Right ventricle myocardium superior (tissue), 1 donor: ENCODE measurements at places on chromosomes 4 and X. TPM values are rescaled to one million over a fixed set of nuclear protein-coding genes. Genes with fewer than 3 reads are reported as not detected.

DNA sequence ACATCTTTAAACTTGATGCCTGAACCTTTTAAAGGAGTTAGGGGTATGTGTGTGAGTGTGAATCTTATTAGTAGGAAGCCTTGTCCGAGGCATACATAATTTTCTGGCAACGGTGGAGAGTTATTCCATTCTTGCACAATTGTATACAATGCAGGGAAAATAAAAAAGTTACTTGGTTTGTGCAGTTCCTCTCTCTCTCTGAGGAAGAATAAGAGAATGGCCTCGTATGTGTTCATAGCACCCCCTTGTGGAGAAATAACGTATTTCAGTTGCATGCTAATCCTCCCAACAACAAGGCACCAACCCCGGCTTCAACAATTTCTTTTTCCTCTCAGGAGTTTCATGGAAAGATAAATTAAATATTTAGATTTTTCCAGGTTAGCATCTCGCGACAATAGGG lies 33.7 kb upstream of the FGF13 start:
- no peak for DNase-seq

DNA sequence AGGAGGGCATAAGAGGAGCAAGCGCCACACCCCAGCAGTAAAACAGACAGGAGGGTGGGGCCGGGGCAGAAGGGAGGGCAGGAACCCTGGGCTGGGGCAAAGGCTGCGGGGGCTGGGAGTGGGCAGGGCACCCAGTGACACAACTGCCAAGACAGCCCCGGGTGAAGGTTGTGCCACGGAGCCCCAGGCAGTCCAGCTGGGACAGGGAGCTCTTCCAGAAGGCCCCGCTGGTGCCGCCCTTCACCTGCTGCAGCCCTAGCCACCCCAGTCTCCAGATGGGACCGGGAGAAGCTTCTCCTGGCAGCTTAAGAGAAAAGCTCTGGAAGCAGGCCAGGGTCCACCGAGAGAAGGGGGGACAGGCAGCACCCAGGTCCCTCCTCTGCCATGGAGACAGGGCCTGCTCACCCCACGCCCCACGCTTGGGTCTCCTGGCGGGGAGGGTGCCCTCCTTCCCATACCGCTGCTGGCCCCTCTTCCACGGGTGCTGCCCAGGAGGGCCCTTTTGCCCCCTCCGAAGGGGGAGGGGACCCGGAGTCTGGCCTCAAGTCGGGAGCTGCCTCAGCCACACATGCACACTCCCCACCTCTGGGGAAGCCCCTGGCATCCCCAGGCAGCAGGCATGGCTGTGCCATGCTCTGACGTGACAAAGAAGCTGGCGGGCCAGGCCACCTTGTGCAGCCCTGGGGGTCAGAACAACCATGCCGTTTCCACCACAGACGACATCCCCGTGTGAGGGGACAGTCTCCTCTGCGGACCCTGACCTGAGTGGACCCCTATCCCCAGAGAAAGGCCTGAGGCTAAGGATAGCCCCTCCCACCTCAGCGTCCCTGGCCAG lies 1.5 kb downstream of the DGKQ start:
- DNase-seq = no peak

GRCh38 chr4:82680834-82681233 lies 117.8 kb downstream of the SCD5 start:
- no peak for DNase-seq

SORBS2 gene
- total RNA-seq = 819 TPM

TKTL2 gene
- not detected for total RNA-seq

DNA sequence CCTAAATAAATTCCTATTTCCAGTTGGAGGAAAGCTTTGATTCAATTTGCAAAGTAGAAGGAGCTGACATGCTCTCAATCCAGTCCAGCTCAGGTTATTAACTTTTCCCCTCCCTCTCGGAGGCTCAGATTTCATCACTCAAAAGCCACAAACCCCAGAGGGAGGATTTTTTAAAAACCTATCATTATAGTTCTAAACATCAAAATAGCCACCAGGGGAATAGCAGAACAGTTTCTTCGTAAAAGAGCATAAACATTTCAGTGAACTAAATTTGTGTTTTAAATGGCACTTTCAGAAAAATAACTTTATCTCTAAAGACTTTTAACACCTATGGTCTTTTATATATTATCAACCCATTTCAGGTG lies 8.8 kb downstream of the GPRIN3 start:
- DNase-seq = no peak
